ENCODE measurements at places on chromosomes 7 and 10.

DNA sequence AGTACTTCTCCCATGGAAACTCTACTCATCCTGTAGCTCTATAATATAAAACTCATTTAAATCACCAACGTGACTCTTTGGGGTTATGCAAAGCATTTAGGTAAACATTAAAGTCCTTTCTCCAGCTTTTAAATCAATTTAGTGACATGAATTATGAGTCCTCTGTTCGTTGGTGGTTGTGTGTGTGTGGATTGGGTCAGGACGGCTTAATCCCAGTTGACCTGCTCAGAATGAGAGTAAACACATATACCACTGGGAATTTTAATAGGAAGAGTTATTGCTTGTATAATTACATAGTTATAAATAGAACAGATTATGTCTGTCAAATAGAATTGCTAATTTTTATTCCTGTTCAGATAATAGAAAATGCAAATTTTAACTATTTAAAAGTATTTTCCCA is 30.7 kb upstream of the ADCY1 start:
- DNase-seq, result no peak

- DNase-seq, result no peak
These were observed 7.2 kb upstream of the GRID1 start for GRCh38 chr10:86373828-86374227.

GRCh38 chr10:70319183-70319582 is 35.4 kb upstream of the NPFFR1 start:
- no peak for DNase-seq

GRCh38 chr10:58969576-58969975 is 206.9 kb upstream of the PHYHIPL start:
- no peak for DNase-seq

DNA sequence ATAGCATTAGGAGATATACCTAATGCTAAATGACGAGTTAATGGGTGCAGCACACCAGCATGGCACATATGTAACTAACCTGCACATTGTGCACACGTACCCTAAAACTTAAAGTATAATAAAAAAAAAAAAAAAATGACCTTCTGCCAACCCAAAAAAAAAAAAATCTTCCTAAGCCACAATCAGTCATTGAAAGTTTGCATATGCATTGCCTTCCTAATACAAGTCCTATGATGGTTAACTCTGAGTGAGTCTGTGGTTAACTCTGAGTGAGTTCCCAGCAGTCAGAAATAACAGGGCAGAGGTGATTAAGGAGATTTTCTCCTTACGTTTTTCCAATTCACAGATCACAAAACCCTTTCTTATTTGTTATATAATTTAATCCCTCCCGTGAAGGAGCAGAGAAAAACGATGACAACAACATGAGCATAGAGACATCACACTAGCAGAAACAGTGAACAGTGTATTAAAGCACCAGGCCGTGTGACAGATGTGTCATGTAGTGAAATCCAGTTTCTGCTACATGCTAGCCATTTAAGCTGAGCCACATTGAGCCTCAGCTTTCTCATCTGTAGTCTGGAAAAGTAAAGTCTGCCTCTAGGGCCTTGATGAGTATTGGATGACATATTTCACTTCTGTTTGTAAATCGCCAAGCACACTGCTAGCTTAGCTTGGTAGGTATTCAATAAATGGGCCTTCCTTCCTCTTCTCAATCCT is 7.4 kb upstream of the RNF148 start:
- DNase-seq, result no peak

- no peak for DNase-seq
These were observed 247.1 kb downstream of the COBL start for GRCh38 chr7:51069411-51070083.

DNA sequence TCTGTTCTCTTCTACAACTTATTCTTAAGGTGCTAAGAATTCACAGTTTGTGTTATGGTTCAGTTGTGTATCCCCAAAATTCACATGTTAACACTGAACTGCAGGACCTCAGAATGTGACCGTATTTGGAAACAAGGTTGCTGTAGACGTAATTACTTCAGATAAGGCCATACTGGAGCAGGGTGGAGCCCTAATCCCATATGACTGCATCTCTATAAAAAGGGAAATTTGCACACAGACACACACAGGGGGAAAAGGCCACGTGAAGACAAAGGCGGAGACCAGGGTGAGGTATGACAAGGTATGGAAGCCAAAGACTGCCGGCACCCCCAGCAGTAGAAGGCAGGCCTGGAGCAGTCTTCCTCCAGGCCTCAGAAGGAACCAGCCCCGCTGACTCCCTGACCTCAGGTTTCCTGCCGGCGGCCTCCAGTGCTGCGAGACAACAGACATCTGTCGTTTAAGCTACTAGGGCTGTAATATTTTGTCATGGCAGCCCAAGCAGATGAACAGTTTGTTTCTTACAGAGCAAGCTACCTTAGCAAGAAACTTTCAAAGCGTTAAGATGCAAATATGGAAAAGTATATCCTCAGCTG is 98.7 kb downstream of the PROSER2 start:
- DNase-seq, result no peak

- DNase-seq, result no peak
These were observed 188.8 kb downstream of the GFRA1 start for GRCh38 chr10:116084161-116084560.

GRCh38 chr10:7261351-7261750 is 149.5 kb downstream of the SFMBT2 start:
- no peak for DNase-seq

GRCh38 chr7:96273716-96274115 is 48.2 kb downstream of the SLC25A13 start:
- DNase-seq, result no peak

- DNase-seq, result no peak
These were observed 55.7 kb upstream of the SRPK2 start for GRCh38 chr7:105444342-105444987.

DNA sequence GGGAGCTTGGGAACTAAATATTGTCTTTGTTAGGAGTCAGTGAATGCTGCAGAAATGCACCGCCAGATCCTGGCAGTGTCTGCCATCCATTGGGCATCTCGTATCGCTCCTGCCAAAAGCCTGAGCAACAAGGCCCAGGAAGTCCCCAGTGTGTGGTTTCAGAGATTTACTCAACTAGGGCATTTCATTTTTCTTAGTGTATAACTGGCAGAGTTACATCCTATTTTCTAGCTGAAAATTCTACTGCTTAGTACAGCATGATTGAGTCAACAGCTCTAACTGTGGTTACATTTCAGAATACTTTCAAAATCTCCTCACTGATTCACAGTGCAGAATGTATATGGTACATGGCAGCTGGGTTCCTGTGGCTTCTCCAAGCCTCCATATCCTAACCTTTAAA is 95.8 kb upstream of the CREB5 start:
- DNase-seq, result no peak

DNA sequence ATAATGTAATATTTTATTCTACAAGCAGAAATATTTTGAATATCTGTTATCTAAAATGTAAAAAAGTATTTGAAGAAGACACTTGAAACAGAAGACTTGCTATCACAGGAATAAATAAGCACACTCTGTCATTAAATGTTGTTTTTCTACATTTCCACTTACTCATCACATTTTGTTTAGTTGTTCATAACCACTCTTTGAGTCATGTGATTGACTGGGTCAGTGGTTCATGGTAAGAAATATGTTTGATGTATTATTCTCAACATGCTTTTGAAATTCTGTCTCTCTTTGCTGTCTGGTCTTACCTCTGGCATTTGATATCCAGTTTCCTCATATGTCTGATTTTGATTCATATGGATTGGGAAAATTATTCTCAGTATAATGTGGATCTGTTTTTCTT is 171.8 kb downstream of the SUGCT start:
- DNase-seq, result no peak

- DNase-seq, result no peak
These were observed 101.7 kb downstream of the AUTS2 start for GRCh38 chr7:69699931-69700330.

- DNase-seq, result no peak
These were observed 12.7 kb downstream of the EPHB6 start for GRCh38 chr7:142867398-142868187.

GRCh38 chr7:76129836-76130235 is 71.9 kb upstream of the SRRM3 start:
- DNase-seq, result no peak

GRCh38 chr7:130201796-130202195 is 3.4 kb downstream of the TMEM209 start:
- DNase-seq, result no peak

DNA sequence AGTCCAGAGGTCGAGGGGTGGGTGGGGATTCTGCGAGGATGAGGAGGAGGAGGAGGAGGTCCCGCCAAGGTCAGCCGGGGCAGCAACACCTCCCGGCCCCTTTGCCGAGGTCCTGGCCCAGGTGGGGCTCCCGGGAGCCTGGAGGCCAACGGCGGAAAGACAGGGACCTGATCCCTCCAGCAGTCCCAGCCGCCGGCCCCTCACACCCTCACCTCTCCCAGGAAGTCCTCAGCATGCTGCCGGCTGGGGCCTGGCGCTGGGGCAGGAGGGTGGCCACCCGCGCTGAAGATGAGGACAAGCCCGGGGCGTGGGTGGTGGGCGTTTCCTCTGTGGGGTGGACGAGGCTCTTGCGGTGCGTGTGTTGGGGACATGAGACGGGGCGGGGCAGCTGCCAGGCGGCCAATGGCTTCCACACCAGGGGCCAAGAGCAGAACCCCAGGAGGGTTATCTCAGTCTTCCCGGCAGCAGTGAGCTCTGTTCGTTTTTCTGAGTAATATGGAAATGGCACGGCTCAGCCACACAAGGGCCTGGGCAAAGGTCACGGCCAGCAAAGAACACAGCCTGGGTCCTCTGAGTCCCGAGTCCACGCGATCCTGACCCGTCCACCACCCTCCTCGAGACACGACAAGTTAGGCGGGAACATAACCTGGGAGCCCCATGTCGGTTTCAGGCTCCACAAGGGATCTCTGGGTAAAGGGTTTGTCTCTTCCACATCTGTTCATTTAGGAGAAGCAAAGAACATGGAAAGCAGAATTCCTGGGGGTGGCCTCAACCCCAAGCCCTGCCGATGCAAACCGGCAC is 82.9 kb upstream of the PDGFA start:
- no peak for DNase-seq

DNA sequence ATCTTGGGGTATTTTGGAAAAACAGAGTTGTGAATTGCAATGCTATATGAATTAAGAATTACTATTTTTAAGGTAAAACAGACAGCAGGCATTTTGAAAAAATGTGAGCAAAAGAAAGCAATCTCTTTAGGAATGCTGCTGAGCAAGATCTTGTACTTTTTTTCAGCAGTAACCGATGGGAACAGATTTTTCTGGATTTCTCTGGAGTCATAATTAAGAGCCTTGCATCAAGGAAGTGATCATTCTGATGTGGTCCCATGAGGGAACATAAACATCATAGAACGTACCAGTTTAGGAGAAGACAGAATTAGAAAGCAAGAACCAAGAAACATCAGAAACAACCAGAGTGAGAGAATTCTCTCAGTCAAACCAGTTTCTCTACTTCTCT is 157.0 kb upstream of the AGR3 start:
- DNase-seq, result no peak

GRCh38 chr10:95253686-95254085 is 37.1 kb downstream of the PDLIM1 start:
- DNase-seq, result no peak

- no peak for DNase-seq
These were observed 37.7 kb upstream of the EZH2 start for GRCh38 chr7:148921806-148922205.

DNA sequence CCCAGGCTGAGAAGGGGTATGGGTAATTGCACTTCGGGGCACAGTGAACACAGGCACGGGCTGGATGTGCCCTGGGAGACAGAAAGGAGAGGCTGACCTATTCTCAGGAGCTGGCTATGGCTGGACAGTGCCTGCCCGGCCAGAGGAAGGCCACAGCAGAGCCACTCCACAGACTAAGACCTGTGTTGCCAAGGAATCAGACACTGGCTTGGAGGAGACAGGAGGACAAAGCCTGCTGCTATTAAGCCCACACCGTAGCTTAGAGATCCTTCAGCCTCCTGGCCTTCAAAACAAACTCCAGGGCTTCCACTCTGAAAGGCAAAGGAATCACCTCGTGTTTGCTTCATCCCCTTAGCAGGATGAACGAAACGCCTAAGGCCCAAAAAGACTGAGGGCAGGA is 82.2 kb downstream of the ALOX5 start:
- no peak for DNase-seq

DNA sequence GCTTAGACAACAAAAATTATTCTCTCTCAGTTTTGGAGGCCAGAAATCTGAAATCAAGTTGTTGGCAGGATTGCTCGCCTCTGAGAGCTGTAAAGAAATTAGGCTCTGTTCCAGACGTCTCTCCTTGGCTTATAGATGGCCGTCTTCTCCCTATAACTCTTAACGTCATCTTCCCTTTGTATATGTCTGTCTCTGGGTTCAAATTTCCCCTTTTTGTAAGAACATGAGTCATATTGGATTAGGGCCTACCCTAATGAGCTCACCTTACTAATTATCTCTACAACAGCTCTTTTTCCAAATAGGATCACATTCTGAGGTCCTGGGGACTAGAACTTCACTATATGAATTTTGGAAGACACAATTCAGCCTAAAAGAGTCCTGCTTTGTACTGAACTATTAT is 22.4 kb downstream of the GALNTL5 start:
- DNase-seq, result no peak

GRCh38 chr7:93119191-93119905 is 1.6 kb upstream of the SAMD9 start:
- no peak for DNase-seq

- no peak for DNase-seq
These were observed 50.4 kb upstream of the AGMO start for GRCh38 chr7:15612205-15612604.

- DNase-seq, result no peak
These were observed 2.5 kb downstream of the PTER start for GRCh38 chr10:16439295-16439694.

DNA sequence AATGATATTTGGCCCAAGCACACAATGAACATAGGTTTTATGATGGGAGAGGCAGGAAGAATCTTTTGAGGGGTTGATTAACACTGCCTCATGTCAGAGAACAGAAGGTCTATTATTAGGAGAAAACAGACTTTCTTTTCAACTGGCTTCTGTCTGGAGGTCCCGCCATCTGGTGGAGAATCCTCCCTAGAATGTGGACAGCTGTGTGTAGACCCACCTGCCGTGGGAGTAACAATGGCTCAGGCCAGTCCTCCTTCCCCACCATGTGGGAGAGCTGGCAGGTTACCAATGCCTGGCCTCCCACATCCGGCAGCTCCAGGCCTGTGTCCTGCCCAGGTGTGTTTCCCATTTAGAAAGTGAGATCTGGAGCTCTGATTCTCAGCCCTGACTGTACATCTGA is 70.4 kb upstream of the AOAH start:
- no peak for DNase-seq

DNA sequence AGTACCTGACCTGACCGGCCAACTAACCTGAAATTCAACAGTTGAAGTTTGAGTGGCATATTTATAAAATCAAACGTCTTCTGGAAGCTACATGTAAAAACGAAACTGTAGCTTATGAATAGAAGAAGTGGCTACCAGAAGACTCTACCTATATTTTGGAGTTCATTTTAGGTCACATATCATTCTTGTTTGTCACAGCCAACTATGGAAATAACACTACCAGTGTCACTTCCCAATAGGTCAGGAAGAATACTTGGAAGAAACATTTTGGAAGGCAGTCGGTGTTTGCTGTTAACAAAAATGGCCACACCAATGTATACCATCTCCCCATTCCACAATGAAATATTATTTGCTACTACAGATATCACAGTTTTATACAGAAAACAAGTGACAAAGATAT is 12.6 kb downstream of the TWIST1 start:
- DNase-seq, result no peak
